ENCODE measurements at places on chromosomes 6 and 20.

GRCh38 chr6:101811108-101811507, 417.6 kb downstream of the GRIK2 start:
- no peak for DNase-seq

DNA sequence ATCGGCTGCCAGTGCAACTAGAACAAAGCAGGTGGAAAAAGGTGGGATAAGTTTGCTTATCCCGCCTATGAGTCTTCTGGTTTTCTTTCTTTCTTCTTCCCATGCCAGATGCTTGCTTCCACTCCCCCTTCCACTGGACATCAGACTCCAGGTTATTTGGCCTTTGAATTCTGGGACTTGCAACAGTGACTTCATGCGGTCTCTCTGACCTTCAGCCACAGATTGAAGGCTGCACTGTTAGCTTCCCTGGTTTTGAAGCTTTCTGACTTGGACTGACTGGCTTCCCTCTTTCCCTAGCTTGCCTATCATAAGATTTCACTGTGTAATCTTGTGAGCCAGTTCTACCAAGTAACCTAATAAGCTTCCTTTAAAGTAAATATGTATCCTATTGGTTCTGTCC, 878.4 kb upstream of the GJE1 start:
- DNase-seq: no peak

GRCh38 chr6:9136141-9136822, 700.9 kb upstream of the SLC35B3 start:
- DNase-seq: peak; percentile 73

DNA sequence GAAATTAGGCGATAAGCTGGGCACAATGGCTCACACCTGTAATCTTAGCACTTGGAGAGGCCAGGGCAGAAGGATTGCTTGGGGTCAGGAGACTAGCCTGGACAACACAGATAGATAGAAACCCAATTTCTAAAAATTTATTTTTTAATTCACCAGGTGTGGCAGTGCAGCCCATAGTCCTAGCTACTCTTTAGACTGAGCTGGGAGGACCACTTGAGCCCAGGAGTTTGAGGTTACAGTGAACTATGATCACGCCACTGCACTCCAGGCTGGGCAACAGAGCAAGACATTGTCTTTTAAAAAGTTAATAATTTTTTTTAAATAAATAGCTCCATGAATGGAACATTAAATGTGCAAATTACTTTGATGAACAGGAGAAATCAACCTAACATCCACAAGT, 8.2 kb downstream of the ZNF318 start:
- DNase-seq: no peak

GRCh38 chr6:161215193-161215592, 58.7 kb downstream of the AGPAT4 start:
- DNase-seq: peak; percentile 98

DNA sequence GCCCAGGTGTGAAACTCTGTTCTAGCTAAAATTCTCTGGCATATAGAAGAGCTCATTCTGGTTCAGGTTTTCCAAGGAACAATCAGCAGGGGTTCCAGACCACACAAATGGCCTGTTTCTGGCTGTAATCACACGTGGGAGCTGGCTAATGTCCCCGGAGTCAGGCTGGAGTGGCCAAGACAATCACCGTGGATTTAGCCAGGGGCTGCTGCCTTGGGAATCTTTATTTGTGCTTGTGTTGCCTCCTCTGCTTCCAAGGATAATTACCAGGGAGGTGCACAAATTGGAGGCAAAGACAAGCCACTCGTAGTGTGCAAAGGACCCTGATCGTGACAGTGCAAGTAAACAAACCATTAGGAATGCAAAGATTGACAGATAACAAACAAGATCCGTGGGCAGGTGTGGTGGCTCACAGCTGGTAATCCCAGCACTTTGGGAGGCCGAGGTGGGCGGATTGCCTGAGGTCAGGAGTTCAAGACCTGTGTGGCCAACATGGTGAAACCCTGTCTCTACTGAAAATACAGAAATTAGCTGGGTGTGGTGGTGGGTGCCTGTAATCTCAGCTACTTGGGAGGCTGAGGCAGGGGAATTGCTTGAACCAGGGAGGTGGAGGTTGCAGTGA, 77.3 kb downstream of the KCNB1 start:
- no peak for DNase-seq

GRCh38 chr6:75382634-75382900, 98.0 kb upstream of the TMEM30A start:
- no peak for DNase-seq

DNA sequence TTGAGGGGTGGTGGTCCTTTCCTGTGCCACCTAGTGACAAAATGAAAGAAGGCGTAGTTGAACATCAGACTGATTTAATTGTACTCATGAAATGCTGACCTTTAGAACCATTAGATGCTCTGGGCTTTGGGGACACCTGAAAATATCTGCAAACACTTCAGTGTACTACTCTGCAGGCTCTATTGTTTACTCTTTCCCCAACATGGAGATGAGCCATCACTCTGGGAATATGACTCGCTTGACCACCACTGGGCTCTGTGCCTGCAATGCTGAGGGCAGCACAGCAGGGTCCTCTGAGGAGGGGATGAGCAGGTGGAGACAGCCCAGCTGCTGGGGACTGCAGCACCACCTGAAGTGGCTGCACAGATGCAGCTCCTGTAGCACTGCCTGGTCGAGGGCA, 74.8 kb upstream of the SLC24A3 start:
- DNase-seq: no peak

- DNase-seq: peak; percentile 63
Observed at GRCh38 chr6:169722362-169723199, 1.7 kb downstream of the PHF10 start.

GRCh38 chr6:1287103-1287591, 24.8 kb upstream of the FOXQ1 start:
- peak; percentile 87 for DNase-seq

- DNase-seq: no peak
Observed at GRCh38 chr6:165602291-165602690, 60.8 kb downstream of the PDE10A start.

- DNase-seq: no peak
Observed at GRCh38 chr6:127880429-127880828, 20.4 kb downstream of the THEMIS start.

GRCh38 chr6:76510489-76510888, 438.0 kb upstream of the IMPG1 start:
- DNase-seq: no peak

GRCh38 chr6:108996208-108996607, 98.4 kb downstream of the SESN1 start:
- DNase-seq: no peak

Data from fibroblast of skin of right quadriceps (primary cell).